Activated CD4-positive, alpha-beta T cell treated with anti-CD3 and anti-CD28 coated beads, Interleukin-10, Interleukin-2, amounts not matched to agents 100 ng/mL and 50 ng/mL, durations not matched to agents 16 hours and 8 hours (primary cell): ENCODE measurements at places on chromosomes 13 and 19.

GRCh38 chr13:97411984-97412383 is 22.0 kb upstream of the RAP2A start:
- no peak for DNase-seq

GRCh38 chr19:46717034-46717715 is at the start of gene PRKD2:
PRKD2 (minus strand) TSS chr19:46717114; CDS start chr19:46716370, 744 bp downstream.
- DNase-seq = peak; percentile 92

GRCh38 chr19:776549-776948 is 20.7 kb upstream of the PTBP1 start:
- no peak for DNase-seq

GRCh38 chr19:30235946-30236345 is 136.2 kb upstream of the ZNF536 start:
- DNase-seq = no peak

DNA sequence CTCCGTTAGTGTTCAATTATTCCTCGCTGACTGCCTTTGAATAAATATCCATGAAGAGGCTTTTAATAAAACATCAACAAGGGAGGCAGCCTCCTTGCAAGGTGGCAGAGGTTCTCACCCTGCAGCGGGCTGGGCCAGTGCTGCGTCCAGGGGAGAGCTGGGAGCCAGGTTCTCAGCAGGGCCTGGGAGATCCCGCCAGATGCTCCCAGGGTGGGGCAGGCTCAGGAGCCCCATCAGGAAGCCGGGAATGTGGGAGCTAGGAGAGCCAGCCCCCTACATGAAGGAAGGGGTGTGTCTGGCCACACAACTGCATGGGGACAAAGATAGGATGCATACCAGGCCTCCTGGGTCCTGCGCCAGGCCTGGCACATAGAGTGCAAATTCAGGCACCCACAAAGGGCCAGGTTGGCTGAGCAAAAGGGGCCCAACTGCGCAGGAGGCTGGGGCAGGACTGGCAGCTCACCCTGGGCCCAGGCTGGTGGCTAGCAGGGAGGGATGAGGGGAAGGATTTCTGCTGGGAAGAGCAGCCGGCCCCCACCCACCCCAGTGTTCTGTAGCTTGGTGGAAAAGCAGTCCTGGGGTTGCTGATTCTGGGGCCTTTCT is 22.8 kb downstream of the VSTM2B start:
- DNase-seq = no peak

DNA sequence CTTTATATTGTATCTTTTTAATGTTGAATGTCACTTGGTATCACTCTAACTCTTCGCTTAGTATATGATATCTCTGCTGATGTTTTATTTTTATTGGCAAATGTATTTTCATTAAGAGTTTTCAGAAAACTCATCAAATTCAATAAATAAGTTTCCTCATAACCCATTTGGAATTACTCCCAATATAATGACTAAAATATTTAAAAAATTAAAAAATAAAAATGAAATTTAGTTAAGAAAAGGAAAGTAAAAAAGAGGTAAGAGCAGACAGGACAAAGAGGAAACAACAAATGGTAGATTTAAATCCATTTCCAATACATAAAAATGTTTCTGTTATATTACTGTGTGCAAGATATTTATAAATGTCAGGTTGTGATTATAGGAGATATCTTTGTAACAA is 548.9 kb upstream of the SPRY2 start:
- DNase-seq = no peak

DNA sequence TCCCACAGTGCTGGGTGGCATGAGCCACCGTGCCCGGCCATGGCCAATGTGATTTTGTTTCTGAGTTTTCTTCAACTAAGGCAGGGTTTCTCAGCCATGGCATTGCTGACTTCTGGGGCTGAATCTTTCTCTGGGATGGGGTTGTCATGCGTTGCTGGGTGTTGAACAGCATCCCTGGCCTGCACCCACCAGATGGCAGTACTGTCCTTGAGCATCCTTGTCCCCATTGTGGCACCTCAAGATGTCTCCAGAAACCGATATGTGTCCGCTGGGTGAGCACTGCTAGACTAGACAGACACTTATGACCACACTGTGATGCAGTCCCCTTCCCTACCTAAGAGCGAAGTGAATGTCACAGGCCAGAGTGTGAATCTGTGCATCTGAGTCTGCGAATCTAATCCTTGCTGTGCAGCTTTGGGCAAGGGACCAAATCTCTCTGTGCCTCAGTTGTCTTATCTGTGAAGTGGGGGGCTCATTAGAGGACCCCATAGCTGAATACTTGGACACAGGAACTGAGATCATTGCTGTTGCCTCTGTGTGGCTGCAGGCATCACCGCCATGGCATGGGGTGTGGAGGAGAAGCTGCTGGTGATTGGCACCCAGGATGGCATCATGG is 50.3 kb upstream of the SIN3B start:
- peak; percentile 51 for DNase-seq

DNA sequence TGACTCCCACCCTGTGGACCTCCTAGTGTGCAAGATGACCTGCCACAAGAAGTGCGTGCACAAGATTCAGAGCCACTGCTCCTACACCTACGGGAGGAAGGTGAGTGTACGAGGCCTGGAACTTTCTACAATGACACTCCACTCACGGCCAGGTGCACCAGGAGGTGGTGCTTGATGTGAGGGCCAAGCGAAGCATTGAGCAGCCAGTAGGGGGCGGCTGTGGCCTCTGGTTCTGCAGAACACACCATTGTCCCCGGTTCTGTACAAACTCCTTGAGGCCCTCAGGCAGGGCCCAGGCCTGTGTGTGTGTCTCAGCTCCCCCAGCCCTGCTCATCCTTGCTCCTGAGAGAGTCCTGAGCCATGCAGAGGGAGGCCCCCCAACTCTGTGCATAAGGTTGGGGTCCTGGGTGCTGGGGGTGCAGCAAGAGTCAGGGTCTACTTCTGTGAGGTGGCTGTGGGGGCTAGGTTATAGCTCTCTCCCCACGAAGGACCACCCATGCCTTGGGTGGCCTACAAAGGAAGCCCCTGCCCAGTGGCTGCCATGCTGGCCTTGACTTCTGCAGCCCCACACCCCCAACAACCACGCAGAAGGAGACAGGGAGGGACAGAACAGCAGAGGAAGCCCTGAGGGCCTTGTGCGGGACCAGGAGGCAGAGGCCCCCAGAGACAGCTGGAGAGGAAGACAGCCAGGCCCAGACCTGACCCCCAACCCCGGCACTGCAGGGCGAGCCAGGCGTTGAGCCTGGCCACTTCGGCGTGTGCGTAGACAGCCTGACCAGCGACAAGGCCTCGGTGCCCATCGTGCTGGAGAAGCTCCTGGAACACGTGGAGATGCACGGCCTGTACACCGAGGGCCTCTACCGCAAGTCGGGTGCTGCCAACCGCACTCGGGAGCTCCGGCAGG is 9.7 kb upstream of the USE1 start:
- DNase-seq = peak; percentile 60

GRCh38 chr19:979318-979741 is 4.8 kb upstream of the WDR18 start:
- DNase-seq = no peak

DNA sequence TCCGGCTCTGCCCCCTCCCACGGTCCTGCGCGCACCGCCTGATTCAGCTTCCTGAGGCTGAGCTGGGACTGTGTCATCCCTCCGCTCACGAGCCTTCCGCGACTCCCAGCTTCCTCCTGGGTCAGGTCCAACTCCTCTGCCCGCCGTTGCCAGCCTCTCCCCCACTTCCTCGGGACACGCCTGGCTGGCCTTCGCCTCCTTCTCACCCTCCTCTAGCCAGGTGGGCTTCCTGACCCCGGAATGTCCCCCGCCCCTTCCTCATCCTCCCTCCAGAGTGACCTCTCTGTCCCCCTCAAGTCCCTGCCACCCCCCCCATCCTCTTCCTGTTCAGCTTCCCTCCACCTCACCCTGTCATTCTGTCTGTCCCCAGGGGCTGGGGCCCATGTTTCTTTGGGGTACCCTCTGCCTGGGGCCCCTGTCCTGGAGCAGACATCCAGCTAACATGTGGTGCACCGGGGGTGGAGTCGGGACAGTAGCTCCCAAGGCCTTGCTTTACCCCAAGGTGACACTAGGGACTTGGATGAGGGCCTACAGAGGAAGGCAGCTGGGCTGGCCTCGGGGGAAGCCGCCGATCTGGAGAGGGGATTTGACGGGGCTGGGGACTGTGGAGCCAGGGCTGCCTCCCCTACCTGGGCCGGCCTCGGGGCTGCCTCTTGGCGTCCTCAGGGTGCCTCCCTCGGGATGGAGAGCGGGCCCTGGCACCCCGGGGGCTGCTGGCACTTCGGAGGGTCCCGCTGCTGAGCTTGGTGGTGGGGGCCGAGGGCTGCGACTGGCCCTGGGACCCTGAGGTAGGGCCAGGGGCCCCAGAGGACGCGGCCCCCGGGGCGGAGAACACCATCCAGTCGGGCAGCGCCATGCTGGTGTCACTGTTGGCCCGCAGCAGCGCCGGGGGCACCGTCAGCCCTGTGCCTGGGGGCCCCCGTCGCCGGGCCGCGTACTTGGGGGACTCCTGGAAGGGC is 16.5 kb downstream of the SHANK1 start:
- no peak for DNase-seq

GRCh38 chr13:101567841-101568240 is 115.4 kb downstream of the ITGBL1 start:
- DNase-seq = no peak

- peak; percentile 42 for DNase-seq
These were observed 6.8 kb upstream of the MBNL2 start for GRCh38 chr13:97215325-97215724.

DNA sequence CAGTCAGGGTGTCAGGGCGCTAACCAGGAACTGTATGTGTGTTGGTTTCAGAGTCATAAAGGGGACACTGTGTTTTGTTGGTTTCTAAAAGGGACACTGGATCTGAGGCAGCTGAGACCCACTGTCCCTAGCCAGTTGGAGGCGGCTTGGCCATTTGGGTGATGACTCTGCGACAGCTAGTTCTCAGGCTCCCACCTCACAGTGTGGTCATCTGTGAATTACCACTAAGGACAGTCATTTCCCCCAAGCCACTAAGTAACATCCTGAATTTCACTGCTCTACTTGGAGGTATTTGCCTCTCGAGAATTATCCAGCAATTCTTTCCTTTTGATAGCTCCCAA is 51.5 kb downstream of the EPS15L1 start:
- DNase-seq = no peak

DNA sequence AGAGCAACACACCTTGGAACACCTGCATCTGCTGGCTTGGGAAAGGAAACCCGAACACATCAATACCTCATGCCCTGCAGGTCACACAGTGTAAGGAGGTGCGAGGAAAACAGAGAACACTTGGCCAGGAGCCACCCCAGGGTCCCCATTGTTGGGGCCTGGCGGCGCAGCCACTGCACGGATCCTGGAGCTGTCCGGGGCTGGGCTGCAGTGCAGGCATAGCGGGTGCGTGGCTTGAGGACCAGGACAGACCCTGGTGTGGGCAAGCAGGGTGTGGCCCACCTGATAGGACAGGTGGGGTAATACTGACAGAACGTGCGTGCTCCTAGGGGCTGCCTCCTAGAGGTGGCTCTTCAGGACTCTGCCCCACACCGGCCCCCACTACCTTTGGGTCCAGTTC is 16.8 kb upstream of the TMEM160 start:
- no peak for DNase-seq

- peak; percentile 77 for DNase-seq
These were observed 18.0 kb upstream of the PNMA8B start for GRCh38 chr19:46513461-46514236.

- no peak for DNase-seq
These were observed 67.8 kb downstream of the RASA3 start for GRCh38 chr13:114064450-114065140.

DNA sequence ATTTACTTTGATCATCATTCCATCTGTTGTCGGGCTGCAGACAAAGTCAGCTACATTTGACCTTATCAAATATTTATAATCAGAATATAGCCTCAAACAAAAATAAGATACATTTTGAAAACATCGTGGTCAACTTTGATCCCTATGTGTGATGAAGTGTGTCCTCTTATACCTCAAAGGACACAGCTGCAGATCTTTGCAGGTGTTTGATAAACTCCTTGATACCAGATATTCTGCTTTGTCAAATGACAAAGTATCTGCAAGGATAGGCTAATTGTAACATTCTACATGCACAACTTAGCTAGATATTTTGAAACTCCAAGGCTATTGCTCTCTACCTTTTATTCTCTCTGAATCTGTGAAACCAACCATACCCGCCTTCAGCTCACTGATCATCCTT is 44.0 kb downstream of the PHF11 start:
- DNase-seq = no peak

DNA sequence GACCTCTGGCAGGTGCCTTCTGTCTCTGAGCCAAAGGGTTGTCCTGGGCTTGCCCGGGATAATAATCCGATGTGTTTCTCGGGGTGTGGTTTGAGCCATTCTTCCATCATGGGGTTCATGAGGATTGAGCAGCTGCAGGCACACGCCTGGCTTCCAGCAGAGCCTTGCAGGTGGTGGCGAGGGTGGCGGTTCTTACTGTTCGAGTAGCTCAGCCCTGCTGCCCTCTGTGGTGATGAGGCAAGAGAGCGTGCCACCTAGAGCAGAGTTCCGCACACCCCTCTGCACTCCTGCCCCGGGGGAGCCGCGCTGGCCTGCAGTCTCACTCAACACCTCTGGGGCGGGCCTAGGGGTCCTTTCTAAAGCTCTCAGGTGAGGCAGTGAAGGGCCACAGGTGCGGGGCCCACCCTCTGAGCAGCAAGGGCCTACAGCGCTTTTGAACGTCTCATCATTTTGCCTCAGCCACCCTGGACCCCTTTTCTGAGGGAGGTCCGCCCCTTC is 3.8 kb downstream of the SCN1B start:
- no peak for DNase-seq

DNA sequence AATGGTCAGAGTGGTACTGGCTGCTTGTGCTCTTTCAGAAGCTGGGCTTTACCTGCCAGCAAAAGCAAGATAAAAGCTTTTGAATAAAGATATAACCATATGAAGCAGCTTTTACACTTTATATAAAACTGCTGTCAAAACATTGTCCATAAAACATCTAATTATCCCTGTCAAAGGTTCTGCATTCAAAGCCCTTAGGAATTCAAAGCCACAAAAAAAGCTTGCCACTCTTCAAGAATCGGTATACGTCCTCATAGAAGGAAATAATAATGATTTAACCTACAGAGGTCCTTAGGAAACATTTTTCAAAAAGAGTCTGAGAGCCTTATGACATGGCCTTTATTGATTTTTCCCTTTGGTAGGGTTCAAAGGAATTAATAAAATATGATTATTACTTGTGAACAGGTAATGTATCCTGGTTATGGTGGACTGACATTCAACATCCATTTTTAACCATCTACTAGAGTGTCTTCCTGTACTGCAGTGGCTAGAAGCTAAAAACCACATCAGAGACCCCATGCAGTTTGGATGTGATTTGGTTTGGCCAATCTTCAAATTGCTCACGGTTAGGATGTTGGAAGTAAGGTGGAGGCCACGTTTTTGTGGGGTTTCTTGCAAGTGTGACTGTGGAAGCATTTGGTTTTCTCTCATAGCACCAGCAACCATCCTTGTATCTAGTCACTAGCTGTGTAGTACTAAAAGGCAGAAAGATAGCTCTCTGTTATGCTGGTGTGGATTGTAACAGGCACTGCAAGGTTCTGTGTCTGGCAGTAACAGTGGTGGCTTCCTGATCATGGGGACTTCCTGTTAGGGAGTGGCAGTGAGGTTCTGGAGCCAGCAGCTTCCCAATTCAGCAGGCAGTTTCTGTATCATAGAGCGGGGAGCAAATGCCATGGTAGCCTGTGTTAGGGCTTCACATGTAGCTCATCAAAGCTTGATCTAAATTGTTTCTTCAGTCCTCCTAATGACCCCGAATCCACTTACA is 441.5 kb downstream of the DIAPH3 start:
- no peak for DNase-seq

GRCh38 chr13:26534036-26534726 is 23.3 kb upstream of the WASF3 start:
- DNase-seq = no peak

GRCh38 chr19:45848922-45849321 is 14.0 kb downstream of the SYMPK start:
- DNase-seq = no peak

- no peak for DNase-seq
These were observed 9.5 kb downstream of the NUP58 start for GRCh38 chr13:25310891-25311290.
